ENCODE measurements at places on chromosomes 6 and 20.

GRCh38 chr6:34232901-34233300 is 3.8 kb upstream of the HMGA1 start:
- no peak for DNase-seq

DNA sequence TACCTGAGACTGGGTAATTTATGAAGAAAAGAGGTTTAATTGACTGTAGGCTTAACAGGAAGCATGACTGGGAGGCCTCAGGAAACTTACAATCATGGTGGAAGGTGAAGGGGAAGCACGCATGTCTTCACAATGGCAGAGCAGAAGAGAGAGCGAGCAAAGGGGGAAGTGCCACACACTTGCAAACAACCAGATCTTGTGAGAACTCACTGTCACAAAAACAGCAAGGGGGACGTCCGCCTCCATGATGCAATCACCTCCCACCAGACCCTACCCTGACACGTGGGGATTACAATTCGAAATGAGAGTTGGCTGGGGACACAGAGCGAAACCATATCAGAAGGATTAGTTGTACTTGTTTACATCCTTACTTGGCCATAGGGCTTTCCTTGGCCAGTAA is 49.7 kb downstream of the FIG4 start:
- no peak for DNase-seq

GRCh38 chr6:6931071-6932025 is 176.4 kb upstream of the RREB1 start:
- DNase-seq: no peak

DNA sequence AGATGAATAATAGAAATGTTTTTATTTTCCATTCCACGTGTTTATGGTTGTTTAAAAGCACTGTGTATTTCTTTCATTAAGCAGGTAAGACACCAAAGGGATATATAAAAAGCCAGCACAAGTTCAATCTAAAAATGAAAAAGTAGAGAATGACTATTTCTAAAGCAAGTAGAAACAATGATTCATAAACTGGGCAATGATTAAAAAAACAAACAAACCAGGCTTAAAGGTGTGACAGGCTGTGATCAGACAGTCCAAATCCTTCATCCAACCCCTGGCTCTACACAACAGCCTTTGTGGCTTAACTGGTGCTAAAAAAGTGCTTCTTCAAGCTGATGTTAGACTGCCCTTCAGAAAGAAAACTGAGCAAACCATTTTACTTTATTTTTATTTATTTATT is 45.7 kb upstream of the TSHZ2 start:
- no peak for DNase-seq

Data from dermis blood vessel endothelial cell (primary cell).